ENCODE measurements at places on chromosomes 2 and 18. TPM values are rescaled to one million over a fixed set of nuclear protein-coding genes. Genes with fewer than 3 reads are reported as not detected.

The GATA6 gene
- not detected for total RNA-seq

The UGP2 gene
- 100 TPM for total RNA-seq

The SIX2 gene
- not detected for total RNA-seq

The C2orf66 gene
- total RNA-seq = not detected

The EMILIN1 gene
- 0.78 TPM for total RNA-seq

The ZDBF2 gene
- total RNA-seq = 5.6 TPM
